ENCODE measurements at places on chromosomes 3 and 15.
A peak's percentile ranks its signal among the peaks of the same experiment; 100 is the strongest.

DNA sequence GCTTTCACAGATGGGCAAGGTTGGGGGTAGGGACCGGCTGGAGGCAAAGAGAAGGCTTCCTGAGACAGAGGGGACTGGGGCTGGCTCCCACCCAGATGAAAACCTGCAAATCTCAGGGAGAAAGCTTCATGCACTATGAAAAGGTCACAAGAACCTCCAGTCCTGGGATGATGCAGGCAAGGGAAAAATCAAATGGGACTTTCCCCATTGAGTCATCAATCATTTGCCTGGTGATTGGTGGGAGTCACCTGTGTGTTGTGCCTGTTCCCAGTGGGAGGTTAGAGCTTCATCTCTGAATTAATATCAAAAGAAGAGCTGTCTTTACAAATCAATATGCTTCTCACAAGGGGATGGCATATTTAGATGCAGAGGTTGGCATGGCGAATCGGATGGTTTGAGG is 49.9 kb downstream of the CACNA1D start:
- DNase-seq, result no peak

GRCh38 chr3:115251509-115251908 is 104.4 kb upstream of the ZBTB20 start:
- no peak for DNase-seq

DNA sequence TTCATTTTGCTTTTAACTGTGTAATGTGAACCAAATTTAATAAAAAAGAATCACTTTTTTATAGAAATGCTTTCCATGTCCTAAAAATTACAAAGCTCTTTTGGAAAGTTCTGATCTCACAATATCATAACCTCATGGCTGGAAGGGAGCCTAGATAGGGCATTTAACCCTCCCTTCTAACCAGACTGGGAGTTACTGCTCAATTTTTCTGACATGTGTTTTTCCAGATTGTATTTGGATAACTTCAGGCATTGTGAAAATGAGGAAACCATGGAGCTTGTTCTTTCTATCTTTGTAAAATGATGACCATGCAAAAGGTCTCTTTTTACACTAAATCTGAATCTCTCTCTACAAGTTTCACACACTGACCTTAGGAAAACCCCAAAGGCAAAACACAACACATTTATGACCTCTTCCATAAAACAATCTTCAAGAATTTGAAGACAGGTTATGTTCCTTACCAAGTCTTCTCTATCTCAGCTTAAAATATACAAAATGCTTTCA is 508.8 kb downstream of the DIPK2A start:
- DNase-seq, result no peak

GRCh38 chr3:18301781-18302180 is 123.4 kb downstream of the SATB1 start:
- no peak for DNase-seq

GRCh38 chr3:195666-196065 is 897 bp upstream of the CHL1 start:
- no peak for DNase-seq

DNA sequence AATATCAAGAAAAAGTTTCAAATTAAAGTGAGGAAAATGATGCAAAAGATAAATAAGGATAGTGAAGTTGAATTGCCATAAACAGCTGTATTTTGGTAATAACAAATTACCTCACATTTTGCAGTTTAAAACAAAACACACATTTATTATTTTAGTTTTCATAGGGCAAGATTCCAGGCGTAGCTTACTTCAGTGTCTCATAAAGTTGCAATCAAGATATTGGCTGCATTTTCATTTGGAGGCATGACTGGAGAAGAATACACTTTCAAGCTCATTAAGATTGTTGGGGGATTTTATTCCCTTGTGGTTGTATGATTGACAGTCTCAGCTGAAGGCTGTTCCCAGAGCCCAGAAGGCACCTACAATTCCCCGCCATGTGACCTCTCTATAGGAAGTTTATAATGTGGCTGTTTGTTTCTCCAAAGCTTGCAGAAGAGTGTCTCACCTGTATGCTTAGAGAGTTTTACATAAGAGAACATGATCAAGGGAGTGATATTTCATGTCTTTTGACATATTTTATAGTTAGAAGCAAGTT is 151.4 kb downstream of the OTOL1 start:
- DNase-seq, result no peak

DNA sequence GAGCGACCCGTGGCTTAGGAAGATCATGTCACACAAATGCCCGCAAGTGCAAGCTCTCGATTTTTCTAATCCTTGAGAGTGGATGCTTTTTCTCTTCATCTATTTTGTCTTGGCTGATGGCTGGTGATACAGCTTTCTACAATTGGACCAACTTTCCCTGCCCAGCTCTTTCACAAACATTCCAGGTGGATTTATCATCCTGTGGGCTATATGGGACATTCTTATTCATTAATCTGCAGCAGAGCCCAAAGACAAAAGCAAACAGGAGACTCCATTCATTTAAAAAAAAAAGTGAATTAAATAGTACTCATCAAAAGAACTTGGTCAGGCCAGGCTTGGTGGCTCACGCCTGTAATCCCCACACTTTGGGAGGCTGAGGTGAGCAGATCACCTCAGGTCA is 14.2 kb upstream of the TSEN2 start:
- no peak for DNase-seq

DNA sequence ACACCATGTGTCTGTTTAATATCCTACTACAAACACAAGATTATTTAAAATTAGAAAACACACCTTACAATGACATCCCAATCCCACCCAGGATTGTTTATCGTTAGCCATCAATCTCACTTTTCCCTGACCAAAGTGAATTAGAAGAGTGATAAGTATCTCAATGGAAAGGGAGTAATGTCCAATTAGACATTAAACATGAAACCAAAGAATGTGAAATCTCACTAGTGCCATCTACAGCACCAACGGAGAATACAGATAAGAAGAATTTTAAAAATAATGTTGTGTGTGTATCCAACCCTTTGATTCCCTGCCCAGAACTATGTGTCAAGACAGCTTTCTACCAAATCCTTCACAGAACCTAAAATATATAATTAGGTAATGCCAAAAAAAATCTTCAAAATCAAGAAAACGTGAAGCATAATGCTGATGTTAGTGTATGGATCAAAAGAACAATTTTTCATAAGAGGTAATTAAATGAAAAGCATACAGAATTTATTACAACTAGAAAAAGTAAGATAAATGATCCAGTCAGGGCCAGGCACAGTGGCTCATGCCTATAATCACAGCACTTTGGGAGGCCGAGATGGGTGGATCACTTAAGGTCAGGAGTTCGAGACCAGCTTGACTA is 64.2 kb downstream of the SCAPER start:
- DNase-seq, result peak; percentile 39

DNA sequence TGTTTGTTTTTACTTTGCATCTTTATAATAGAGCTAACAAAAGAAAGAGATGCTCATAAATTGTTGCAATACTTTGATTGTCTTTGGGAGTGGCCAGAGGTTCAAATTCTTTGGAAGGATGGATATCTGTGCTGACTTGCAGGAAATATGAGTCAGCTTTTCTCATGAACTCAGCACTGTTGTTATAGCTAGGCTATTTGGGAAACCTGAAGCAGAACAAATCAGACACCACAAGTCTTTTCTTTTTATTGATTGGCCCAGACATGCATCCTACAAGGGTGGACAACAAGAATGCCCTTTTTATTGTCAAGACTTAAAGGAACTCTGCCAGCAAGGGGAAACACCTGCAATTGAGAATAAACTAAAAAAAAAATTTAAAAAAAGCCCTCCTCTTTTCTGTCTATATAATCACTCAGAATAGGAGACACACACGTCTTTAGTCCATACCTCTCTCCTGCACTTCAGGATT is 4.6 kb upstream of the DENND4A start:
- no peak for DNase-seq

- no peak for DNase-seq
Measured at GRCh38 chr3:197296545-197296944, 1.9 kb downstream of the DLG1 start.

- no peak for DNase-seq
Measured at GRCh38 chr15:37820380-37821128, 113.9 kb upstream of the TMCO5A start.

DNA sequence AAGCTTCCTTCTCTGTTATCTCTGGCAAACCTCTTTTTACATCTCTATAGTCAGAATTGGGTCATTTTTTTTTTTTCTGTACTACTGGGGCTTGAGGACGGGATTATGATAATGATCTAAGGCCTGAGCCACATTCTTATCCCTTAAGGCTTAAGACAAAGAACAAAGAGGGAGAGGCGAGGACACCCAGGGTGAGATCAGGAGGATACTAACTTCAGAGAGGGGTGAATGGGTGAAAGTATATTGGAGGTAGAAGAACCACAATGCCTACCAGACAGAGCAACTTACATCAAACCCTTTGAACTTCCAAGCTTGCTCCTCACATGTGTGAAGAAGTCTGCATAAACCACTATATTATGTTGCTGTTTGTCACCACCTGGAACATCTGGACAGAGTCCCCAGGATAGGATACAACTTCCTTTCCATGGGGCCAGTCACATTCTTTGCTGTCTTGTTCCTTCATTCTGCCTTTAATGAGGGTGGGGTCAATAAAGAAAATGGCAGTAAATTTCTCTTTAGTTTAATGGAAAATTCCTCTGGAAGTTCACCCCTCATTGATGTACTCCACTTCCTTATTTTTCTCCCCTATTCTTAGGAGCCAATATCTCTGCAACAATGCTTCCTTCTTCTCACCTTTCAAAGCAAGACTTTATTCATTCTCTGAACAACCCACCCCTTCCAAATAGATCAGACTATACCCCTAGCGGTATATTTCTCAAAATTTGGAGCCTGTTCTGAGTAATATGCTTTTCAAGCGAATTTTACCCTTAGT is 9.1 kb upstream of the PDCD6IP start:
- DNase-seq, result no peak

- DNase-seq, result no peak
Measured at GRCh38 chr3:69292959-69293574, 92.8 kb downstream of the FRMD4B start.

DNA sequence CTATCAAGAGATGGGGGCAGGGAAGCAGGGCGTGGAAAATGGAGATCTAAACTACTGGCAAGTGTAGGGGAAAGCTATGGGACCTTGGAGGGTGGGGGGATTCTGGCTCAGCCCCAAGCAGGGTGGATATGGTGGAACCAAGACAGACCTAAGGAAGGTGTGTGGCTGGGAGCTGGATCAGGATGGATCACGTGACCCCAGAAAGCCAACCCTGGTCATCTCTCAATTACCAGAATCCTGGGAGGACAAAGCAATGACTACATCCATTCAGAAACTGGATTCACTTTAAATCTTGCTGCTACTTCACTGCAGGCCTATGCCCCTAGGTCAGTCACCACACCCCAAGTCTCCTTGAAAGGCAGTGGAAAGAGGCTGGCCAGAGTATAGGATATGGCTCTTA is 68.4 kb downstream of the WHAMM start:
- no peak for DNase-seq

DNA sequence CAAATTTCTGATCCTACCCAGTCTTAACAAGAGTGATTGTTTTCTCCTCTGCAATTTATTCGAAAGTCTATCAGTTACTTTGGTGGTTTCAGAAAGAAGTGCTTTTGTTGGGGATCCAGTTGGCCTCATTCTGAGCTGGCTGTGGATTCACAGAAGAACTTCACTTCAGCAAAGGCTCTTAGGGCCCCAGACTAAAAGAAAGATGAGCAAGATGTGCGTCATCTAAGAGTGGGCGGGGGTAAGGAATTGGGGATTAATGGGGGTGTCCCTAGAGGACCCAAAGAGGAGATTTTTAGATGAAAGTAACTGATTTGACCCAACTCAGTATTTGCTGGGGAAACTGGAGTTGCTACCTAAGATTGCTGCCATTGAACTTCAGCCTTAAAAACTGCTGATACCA is 63.9 kb upstream of the TSEN2 start:
- DNase-seq, result no peak

- DNase-seq, result no peak
Measured at GRCh38 chr3:134694466-134694865, 43.6 kb upstream of the KY start.

DNA sequence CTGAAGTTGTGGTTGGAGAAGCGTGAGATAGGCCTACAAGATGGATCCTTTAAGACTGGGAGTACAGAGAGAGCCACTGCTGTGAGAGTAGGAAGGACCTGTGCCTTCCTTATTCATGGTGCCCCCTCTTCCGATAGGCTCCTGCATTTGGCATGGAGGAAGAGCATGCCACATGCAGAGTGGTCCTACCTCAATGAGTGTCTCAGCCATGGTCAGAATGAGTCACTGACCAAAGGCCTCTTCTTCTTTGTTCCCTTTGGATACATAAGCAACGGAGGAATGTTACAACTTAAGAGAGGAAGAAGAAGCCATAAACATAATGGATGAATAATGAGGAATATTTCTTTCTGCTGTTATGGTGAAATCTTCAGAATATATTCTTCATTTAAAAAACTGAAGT is 681.2 kb upstream of the GRM7 start:
- no peak for DNase-seq

DNA sequence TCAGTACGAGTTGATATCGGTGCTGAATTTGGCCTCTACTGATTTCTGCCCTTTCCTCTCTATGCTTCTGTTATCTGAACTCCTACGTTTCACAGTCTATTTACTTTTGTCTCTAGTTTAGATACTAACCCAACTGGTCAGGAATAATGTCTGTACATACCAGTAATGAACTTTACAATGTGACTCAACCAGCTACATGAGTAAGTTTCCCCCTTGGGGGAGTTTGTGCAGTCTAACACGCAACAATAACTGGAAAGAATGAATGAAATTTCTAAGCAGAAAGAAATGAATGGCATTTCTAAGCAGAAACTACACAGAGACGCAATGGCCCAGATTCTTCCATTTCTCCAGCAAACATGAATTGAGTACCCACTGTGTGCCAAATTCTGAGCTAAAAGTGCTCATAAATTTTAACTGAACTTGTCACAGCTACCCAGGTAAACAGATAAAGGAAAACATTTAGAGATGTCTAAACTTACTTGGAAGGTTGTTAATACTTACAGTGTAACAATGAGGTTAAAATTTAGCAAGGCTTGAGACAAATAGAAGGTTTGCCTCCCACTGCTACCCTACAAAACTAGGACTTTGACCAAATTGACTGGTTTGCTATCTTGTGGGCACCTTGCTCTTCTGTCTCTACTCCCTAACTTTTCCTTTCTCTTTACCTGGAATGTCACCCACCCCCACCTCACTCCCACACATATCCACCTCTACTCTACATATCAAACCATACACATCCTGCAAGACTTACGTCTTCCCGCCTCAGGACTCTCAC is 11.6 kb downstream of the UPK1B start:
- DNase-seq, result no peak

DNA sequence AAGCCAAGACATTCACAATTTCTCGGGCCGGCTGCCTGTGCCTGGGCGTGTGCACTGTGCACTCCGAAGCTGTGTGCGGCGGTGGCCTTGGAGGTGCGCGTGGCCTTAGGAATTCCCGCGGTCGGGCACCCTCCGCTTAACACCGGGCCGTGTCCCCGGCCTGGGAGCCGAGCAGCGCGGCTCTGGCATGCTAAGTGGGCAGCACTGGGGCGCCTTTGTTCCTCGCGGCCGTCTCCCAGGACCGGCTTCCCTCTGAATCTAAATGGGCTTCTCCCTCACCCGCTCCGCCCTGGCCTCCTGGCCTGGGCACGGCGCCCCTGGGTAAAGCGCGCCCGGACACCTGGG is 498 bp upstream of the ARNT2 start:
- peak; percentile 40 for DNase-seq

- DNase-seq, result peak; percentile 23
Measured at GRCh38 chr3:185865247-185865646, 40.4 kb upstream of the IGF2BP2 start.
